ENCODE measurements at places on chromosomes 1 and 21.

- no peak for DNase-seq
Observed at GRCh38 chr1:215643592-215644321, 76.7 kb downstream of the KCTD3 start.

- no peak for DNase-seq
Observed at GRCh38 chr1:46611691-46612221, 4.9 kb downstream of the MOB3C start.

DNA sequence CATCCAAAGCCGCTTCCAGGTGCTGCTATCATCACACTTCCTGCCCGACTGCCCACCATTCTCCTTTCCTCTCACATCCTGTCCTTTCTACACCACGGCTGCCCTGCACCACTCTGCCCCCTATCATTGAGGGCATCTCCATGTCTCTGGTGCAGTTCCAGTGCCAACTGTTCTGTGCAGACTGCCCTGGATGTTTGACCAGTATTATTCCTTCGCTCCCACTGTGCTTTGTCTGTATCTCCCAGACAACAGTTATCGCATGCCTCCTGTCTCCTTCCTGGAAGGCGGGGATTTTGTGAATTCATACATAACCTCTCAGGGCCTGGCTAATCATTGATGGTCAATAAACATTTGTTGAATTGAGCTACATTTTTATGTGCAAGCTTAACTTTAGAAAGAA lies 63.6 kb upstream of the GNG12 start:
- DNase-seq = no peak

DNA sequence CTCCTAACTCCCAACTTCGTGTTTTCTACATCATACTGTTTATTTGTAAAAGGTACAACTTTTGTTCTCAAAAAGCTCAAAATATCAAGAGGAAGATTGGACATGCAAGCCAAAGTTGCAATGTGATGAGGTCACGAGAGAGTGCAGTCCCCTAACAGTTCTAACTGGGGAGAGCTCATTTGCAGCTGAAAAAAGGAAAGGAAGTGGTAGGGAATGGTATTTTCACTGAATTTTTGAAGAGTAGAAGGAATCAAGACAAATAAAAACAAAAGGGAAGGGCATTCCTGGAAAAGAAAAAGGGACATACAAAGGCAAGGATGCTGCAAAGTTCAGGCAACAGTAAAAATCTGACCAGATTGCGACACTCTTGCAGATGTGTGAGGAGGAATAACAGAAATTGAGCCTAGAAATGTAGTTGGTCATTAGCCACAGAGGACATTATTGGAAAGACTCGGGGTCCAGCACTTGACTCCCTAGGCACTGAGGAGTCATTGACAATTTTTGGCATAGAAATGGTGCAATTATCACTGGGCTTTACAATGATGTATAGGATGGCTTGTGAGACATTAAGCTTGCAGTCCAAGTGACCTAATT lies 67.9 kb downstream of the TBX15 start:
- DNase-seq = no peak

DNA sequence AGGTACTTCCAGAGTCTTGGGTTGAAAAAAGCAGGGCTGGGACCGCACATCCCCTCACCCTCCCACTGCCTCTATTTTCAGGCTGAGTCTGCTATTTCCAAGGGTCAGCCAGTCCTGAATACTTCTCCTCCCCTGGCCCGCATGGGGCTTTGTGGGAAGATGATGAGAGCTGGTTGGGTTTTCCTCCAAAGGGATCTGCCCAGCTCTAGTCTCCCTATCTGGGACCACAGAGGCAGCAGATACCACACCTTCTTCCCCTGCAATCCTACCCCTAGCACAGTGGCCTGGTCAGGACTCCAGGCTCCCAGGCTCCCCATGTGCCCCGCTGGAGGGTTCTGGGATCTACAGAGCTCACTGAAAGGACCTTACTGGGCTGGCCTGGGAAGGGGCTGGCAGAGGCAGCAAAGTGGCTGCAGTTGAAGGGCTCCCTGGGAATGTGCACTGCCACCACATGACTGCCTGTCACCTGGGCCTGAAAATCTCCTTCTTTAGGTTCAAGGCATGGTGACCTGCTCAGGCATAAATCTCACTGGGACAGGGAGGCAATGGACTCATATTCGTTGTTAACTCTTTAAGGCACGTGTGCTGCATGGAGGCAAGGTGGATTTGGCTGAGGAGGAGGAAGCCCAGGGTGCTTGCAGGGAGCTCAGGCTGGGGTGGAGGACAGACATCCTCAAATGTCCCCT lies 13.1 kb downstream of the CACNA1S start:
- no peak for DNase-seq

DNA sequence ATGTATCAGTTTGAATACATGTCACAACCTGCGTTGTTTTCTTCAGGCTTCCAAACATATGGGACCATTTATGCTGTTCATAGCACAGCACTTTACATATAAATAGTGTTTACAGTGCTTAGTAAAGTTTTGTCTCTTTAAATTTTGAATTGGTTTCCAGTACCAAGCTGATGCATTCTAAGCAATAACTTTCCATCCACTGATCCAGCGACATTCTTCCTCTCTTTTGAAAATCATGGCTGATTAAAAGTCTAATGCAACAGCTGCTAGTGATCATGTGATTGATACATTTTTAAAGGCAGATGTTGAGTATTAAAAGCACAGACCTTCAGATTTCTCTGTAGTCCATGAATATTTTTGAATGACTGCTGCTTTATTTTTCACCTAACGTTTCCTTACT lies 154.9 kb downstream of the PTPRC start:
- no peak for DNase-seq

- DNase-seq = no peak
Observed at GRCh38 chr1:19922015-19922688, 1.3 kb downstream of the PLA2G2E start.

GRCh38 chr1:228866468-228866867 lies 131.2 kb downstream of the RHOU start:
- DNase-seq = no peak

GRCh38 chr1:198943484-198944187 lies 304.8 kb downstream of the PTPRC start:
- DNase-seq = no peak

DNA sequence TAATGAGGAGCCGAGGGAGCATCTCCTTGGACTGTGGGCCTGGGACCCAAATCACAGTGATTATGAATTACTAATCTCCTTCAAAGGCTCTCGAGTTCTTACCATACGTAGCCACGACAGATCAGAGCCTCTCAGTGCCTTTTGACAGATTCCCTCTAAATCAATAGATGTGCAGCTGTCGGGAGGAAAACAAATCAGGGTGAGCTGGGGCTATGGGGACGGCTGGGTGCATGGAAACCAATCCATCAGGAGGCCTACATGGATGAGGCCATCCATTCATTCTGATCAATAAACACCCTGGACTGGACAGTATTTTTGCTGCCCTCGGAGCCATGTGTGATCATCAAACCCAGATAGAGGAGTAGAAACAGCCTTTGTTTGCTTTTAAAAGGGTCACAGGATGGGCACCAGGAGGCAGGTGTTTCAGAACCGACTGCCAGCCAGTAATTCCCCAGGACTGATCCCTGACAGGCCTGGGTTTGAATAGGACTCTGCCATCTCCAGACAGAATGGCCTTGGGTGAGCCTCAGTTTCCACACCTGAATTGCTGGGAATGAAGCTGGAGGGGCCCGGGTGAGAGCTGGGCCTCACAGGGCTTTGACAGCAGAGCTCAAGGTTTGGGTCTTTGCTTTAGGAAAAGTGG lies 532.8 kb downstream of the MATN1 start:
- no peak for DNase-seq

GRCh38 chr1:216238844-216239243 lies 184.4 kb downstream of the USH2A start:
- DNase-seq = no peak

DNA sequence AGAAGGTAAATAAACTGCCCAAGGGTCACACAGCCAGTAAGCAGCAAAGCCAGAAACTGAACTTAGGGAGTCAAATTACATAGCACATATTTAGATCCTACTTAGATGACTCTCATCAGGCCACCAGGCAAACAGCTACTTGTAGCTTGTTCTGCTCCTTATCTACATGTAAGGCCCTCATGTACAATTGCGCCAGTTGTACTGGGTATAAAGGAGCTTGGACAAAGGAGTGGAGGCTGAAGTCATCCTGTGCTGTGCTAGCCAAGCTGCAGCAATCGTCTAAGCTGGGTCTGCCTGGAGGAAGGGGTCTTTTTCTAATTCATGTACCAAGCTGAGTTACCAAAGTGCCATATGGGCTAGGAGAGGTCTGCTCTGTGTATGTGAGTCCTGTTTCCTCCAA lies 12.8 kb downstream of the ETNK2 start:
- DNase-seq = no peak

DNA sequence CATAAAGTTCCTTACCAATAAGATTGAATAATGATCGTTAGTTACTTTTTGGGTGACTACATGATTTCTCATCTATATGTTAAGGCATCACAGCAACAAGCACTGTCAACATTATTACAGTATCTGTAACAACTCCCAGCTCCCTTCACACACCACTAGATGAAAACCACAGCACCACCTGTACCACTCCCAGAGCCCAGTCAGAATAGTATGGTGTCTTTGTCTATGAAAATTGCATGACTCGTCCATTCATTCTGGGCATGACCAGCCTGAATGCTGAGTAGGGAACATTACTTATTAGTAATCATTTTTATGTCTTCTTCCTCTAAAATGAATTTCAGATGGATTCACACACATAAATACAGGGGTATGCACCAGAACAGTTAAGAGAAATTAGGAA lies 7.0 kb downstream of the OLFML2B start:
- DNase-seq = no peak

DNA sequence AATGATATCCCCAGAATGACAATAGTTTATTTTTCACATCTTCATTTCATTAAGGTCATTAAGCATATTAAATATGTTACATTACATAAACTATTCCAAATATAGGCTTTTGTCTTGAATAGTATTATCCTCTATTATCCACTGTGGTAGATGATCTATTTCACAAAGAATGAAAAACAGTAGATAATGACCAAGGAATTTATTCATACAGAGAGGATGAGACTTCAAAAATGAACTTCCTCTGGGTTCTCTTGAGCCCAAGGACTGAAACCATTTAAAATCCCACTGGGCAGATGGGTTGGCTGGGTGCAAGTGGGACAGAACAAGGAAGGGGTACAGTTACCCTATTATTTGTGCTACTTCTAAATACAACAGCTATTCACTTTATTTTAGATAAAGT lies 33.0 kb downstream of the PTPN14 start:
- no peak for DNase-seq

DNA sequence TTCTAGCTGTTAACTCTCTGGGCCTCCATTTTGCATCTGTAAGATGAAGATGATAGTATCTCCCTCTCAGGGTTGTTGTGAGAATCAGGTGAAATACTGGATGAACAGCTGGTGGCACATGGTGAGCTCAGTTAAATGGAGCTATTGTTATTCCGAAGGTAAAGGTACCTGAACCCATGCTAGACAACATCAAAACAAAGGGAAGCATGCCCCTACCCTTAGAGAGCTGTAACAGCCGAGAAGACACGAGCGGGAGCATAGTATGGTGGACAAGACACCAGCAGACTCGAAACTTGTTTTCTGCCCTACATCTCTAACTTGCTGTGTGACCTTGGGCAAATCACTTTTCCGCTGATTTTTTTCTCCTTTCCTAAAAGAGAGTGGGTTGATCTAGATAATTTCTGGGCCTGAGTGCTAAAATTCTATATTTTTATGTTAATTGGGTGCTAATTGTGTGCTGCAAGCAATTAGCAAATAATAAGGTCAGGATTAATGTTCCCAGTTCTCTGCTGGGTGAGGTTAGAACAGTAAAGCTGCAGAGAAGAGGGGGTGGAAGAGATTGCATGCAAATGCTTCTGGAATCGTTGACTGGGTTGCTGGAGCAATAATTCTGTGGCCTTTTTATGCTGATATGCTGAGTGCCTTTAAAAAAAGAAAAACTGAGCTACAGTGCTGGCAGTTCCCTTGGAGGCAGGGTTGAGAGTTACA lies 10.8 kb downstream of the TMEM200B start:
- DNase-seq = no peak

DNA sequence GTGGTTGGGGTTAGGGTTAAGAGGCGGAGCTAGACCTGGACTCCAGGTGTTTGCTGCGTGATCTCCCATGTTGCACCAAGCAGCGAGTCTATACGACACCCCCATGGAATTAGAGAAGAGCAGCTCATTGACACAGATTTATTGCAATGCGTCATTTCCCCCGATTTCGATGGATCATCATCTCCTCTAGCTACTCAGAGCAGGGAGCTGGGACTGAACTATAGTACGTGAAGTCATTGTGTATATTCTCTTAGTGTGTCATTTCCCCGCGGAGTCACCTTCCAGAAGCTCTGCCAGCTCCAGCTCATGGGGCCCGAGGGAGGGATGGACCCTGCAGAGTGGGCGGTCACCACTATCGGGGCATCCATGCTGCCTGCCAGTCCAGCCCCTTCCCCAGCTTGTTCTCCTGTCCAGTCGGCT lies 7.5 kb upstream of the C2CD2 start:
- no peak for DNase-seq

DNA sequence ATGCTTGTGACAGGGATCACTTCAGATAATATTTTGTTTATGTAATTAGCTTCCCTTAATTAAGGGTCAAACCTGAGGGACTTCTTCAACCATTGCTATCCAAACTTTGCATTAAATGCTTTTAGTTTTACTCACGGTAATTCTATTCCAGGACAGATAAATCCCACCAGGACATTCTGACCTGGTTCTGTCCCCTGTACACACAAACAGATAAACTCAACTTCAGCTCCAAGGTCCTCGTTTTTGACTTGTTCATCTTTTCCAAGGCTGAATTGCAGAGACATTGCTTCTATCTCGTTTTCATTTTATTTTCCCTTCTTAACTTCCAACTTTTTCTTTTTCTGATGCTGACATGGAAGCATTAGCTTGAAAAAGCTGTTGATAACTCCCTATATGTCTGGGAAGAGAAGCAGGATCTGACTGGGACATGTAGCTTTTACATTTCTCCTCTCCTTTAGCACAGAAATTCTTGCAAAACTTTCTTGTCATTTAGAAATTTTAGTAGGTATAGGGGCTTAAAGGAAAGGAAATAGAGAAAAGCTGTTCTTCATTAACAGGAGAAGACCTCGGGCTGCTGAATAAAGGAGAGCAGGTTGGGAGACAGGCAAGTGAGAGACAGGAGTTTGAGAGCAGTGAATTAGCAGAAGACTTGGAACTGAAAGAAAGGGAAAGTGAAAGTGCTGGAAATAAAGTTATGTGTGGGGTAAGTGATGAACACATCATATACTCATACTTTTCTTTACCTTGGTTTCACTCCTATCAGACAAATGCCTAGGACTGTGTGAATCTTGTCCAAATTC lies 231.7 kb upstream of the B3GALT2 start:
- DNase-seq = no peak
